ENCODE measurements at places on chromosomes 2 and 18.

DNA sequence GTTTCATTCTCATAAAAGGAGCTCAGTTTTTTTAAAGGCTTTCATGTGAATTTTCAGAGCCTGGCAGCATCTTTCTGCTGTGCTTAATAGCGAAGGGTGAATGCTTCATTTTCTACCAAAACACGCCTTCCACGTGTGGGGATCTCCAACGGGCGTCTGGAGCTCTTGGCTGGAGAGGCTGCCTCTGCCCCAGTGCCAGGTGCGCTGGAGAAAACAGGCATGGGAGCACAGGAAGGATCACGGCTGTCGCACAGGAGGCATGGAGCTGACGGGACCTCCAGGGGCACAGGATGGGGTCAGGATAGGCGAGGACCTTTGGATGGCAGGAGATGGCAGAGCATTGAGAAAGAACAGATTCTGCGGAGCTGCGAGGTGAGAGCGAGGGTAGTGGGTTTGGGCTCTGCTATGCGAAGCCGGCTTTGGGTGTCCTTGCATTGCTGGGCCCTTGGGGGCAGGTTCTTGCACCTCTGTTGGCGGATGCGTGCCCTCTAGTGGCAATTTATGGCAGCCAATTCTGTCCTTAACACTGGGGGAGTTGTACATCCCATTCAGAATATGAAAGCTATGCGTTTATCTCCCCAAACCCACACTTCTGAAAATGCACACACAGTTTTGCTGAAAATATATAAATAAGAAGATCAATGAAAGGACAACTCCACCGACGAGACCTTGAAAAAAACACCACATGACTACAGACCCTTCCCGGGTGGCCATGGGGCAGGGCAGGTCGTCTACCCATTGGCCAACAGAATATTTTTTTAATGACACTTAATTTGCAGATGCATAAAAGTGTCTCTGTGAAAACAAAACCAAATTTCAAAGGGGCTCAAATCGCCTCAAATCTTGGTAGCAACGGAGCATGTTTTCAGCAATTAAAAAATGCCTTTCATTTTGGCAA lies 90.4 kb upstream of the SLC35G4 start:
- no peak for DNase-seq

DNA sequence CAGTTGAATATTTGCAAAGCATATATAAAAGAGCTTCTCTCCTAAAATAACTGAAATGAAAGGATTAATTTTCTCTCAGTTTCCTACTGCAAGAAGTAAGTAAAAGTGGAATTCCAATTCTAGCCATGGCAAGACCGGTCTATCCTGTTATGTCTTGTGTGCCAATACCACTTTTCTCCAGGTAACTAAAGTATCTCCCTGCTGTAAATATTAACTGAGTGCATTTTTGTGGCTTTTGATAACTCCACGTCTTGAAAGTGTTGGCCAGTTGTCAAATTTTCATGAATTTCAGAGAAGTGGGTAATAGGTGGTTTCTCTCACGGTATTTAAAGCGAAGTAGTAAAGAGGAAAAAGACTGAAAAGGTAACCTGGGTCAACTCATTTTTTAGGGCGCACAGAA lies 225.9 kb downstream of the NEDD4L start:
- DNase-seq: no peak

GRCh38 chr2:239368906-239369552 lies 31.8 kb downstream of the HDAC4 start:
- no peak for DNase-seq

DNA sequence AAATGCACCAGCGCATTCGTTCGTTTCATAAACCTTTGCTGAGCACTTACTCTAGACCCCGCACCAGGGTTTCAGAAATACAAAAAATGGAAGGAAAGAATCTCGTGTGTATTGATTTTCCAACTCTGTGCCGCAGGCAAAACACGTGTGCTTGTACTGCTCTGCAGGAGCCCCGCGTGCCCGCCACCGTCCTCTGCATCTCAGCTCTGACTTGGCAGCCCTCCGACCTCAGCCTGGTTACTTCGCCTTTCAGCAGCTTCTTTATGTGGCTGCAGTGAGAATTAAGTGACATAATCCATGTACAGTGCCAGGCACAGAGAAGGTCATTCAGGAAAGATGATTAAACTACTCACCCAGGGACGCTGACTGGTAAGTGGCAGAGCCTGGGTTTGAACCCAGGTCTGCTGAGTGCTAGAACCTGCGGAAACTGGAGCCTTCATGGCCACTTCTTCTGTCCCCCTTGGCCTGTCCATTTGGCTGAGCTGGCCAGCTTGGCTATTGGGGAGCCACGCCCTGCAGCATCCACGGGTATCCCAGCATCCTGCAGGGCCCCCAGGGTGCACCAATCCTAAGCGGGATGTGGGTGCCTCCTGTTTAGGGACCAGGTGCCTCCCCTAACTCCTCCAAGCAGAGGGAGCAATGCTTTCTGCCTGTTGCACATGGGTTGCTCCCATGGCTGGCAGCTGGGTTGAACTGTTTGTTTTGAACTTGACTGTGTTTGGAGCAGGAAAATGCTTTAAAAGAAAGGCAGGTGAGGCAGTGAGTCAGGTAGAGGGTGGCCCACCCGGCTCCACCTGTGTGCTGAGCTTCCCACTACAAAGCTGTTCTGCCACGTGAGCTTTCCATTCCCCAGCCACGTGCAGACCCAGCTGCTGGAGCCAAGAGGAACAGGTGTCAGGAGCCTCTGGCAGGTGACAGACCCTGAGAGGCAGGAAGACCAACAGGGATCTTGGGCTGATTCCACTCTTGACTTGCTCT lies 34.3 kb downstream of the INHBB start:
- DNase-seq: no peak

GRCh38 chr2:179948058-179948457 lies 59.0 kb downstream of the CWC22 start:
- DNase-seq: no peak

GRCh38 chr2:189952536-189953109 lies 109.9 kb downstream of the MSTN start:
- no peak for DNase-seq

- no peak for DNase-seq
Measured at GRCh38 chr2:187614756-187615155, 60.5 kb upstream of the TFPI start.

DNA sequence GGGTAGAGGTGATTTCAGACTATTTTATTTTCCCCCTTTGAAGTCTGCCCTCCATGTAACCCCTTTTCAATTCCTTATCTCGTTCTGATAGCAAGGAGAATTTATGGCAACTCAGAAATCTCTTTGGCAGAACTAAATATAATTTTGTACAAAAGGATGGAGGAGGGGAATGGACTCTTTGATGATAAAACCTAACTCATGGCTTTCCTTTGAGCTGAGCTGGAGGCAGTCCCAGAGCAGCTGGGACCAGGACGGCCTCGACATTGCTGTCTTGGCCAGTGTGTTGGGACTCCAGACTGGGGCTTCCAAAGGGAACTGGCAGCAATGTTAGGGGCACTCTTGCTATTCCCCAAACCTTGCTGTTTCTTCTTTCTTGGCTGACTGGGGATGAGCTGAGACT lies 47.7 kb downstream of the PAX8 start:
- DNase-seq: no peak

GRCh38 chr2:112582314-112582746 lies 2.1 kb upstream of the CHCHD5 start:
- DNase-seq: no peak
